ENCODE measurements at places on chromosomes 16 and 17.

DNA sequence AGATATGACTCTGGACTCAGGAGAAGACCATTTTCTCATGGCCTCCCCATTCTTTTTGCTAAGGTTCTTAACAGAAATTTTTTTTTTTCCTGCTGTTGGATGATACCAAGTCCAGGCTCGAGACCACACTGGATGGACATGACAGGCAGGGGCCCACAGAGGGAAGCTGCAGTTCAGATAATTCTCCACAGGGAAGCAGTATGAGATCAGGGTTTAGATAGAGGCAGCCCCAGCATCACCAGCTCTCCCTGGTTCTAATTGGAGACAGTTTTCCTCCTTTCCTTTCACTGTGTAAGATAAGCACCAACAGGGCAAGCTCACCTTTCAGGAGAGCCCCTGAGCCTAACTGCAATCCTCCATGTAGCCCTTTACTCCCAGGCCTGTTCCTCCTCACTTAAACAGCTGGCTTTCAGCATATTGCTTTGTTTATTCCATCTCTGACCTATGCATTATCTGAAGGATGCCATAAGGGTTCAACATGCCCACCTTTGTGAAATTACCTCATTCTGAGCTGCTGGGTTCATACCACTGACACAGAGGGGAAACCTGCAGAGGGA lies 108.1 kb downstream of the SNX11 start:
- no peak for DNase-seq

- DNase-seq, result no peak
Observed at GRCh38 chr17:55649957-55650597, 72.6 kb downstream of the TMEM100 start.

DNA sequence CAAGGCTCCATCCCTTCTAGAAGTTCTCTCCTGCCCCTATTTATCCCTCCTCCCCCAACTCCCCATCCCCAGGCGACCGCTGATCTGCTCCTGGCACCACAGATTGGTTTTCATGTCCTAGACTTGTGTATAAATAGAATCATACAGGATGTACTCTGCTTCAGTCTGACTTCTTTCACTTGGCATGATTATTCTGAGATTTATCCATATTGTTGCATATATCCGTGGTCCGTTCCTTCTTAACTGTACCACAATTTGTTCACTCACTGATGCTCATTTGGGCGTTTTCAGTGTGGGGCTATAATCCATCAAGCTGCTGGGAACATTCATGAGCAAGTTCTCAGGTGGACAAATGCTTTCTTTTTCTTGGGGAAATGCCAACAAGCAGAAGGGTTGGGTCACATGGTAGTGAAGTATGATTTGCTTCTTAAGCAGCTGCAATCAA lies 23.9 kb downstream of the PITPNM3 start:
- DNase-seq, result no peak

DNA sequence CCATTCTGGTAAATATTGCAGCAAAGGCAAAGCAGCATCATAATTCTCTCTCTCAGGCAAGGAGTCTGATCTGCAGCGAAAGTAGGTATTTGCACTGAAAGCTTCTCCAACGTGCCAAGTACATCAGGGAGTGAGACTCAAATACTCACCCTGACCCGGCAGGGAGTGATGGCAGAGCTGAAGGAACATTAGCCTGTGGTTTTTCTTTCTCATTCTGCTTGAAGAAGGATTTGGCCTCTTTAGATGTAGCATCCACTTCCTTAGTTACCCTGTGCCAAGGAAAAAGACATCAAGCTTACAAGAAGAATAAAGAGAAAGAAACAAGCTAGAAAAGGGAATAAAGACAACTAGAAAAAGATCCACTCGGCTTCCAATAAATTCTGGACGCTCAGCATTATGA lies 38.4 kb downstream of the CFDP1 start:
- DNase-seq, result no peak

DNA sequence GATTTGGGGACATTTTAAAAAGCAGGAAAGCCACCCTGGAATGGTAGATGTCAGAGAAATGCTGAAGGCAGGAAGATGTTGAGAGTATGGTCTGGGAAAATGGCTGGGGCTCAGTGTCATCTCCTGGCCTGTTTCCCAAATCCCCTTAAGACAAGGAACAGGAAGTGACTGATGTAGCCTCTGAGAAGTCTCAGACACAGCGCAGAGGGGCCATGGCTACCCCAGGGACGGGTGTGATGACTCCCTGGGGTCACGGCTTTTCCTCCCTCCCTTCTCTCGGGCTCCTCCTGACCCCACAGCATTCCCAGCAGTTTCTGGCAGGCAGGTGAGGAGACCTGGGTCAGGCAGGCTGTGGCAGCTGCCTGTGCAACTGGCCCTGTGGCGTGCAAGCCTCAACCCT lies 45.4 kb downstream of the RAP1GAP2 start:
- DNase-seq, result no peak

- DNase-seq, result no peak
Observed at GRCh38 chr16:74563828-74564263, 43.1 kb downstream of the GLG1 start.

GRCh38 chr17:15261258-15261801 lies 3.8 kb downstream of the PMP22 start:
- no peak for DNase-seq

GRCh38 chr16:58456193-58456592 lies 43.8 kb upstream of the NDRG4 start:
- no peak for DNase-seq

- DNase-seq, result no peak
Observed at GRCh38 chr17:41811549-41812380, at the start of gene P3H4. P3H4 (minus strand) TSS chr17:41811949; CDS start chr17:41811915, 34 bp downstream.

- DNase-seq, result no peak
Observed at GRCh38 chr17:47423406-47424295, 99.9 kb downstream of the EFCAB13 start.

DNA sequence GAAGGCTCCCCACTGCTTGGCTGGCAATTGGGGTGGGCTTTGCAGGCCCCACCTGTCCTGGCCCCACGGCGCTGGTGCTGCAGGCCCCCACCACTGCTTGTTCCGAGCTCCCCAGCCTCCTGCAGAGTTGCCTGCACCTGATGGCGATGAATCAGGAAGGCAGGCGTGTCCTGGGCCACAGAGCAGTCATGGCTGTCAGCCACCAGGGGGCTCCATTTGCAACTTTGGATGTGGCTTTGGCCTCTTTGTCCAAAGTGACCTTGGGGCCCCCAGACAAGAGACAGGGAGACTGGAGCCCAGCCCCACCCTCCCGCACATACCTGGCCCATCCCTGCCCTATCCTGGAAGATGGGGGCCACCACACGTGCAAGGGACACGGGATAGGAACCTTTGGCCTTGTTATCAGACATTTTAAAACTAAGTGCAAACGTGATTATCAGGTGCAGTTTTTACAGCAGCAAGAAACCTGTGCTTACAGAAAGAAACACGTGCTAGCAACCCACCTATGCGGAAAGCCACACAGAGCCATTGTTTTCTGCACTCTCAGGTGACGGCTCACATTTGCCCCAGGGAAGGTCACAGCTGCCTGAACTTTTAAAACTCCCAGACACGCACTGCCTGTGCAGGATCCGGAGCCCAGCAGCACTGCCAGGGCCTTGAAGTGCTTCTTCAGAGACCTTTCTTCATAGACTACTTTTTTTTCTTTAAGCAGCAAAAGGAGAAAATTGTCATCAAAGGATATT lies at the start of gene DNASE1:
Gene DNASE1 (plus strand): TSS at position 443 of the 743 bp plus-strand sequence. CDS start 683 bp downstream, outside the sequence.
- no peak for DNase-seq

GRCh38 chr17:81713556-81714411 lies 1.7 kb downstream of the SLC25A10 start:
- DNase-seq, result no peak

DNA sequence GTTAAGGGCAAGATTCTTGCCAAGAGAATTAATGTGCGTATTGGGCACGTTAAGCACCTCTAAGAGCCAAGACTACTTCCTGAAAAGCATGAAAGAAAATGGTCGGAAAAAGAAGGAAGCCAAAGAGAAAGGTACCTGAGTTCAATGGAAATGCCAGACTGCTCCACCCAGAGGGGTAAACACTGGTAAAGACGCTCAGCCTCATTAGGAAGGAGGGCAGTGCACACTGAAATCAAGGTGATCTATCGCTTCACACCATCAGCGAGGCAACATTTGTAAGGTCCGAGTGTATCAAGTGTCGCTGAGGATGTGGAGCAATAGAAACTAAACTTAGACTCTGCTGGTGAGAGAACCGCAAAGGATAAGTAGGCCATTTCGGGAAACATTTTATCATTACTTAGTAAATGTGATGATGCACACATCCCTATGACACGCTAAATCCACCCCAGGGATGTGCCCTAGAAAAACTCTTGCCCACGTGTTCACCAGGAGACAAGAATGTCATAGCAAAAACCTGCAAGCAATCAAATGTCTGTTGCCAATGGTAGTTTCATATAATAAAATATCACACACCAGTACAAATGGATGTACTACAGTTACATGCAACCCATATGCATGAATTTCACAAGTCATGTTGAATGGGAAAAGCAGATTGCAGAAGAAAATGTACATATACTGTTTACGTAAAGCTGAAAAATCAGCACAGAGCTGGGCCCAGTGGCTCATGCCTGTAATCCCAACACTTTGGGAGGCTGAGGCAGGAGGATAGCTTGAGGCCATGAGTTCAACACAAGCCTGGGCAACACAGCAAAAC lies 23.6 kb downstream of the CNTROB start:
- no peak for DNase-seq

DNA sequence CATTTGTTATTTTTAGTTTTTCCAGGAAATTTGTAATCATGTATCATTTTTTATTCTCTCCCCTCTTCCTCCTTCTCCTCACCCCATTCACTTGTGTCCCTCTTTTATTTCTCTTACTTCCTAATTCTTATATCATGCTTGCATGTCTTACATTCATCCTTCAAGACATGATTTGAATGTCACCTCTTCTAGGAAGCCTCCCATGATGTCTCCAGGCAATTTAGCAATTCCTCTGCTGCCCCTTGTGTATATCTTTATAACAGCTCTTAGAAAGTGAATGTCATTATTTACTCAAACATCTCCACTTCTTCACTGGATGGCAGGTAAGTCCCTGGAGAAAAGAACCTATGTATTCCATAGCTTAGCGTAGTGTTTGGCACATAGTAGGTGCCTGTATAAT lies 7.8 kb downstream of the HNF1B start:
- no peak for DNase-seq

DNA sequence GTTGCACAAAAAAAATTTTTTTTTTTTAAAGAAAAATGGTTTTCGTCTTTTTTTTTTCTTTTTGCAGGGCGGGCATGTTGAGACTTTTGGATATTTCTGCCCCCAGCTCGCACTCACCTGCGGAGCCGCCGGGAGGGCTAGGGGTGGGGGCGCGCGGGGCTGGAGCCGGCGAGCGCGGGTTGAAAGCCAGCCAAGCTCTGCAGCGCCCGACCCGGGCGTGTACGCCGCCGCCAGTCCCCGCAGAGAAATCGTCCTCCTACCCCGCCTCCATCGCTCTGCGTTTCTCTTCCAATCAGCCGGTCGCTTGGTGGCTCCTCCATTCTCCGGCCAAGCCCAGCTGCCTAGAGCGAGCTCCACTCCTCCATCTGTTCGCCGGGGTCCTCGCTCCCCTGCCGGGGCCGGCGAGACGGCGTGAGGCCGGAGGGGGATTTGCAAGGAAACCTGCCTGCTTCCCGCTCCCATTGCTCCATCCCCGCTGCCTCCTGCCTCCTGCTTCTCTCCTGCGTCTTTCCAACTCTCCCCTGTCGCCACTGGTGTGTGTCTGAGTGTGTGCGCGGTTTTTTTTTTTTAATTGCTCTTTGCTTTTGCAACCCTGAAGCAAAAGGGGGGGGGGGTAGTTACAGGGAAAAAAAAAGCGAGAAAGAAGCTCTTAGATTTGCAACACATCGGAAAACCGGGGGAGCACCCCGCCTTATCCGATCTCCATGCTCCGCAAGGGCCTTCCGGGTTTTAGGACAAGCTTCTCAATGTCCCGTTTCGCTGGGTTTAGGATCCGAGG lies 1.8 kb upstream of the UBTF start:
- no peak for DNase-seq

DNA sequence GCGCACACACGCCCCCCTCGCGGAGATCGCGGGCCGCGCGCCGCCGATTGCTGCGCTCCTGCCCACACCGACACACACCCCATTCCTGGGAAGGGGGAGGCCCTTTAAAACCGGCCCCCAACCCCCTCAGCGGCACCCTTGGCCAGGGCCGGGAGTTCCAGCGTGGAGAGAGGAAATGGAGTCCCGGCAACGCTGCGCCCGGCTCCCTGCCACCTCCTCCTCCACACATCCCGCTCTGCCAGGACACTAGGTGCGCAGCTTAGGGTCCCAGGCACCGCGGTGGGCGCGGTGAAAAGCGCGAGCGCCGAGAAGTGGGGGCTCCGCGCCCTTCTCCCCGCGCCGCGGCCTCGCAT lies 397 bp downstream of the CDC42EP4 start:
- DNase-seq, result no peak

DNA sequence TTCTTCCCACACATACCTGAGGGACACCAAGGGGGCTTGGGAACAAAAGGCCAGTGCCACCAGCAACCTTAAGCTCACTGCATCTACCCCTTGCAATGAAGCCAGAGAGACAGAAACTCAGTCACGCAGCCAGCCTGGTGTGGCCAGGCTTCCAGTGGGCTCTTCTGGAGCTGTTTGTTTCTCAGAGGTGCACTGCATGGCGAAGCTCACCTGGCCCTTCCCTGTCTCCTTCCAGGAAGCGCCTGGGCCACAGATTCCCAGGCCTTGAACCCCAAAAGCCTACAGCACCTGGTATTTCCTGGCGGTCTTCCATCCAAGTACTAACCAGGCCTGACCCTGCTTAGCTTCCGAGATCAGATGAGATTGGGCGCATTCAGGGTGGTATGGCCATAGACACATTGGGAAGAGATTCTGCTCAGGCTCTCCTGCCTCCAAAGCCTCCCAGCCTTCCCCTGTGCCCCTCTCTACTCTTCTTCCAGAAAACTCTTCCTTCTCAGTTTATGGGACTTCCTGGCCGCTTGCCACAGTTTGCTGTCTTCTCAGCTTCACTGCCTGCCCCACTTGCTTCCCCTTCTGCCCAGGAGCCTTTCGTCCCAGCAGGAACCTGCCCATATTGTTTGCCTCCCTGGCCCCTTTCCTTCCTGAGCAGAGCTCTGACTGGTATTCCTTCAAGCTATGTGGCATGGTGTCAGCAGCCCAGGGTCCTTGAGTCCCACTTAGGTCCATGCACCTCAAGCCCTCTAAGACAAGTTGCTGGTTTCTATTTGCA lies 1.6 kb downstream of the CISD3 start:
- DNase-seq, result no peak

- no peak for DNase-seq
Observed at GRCh38 chr17:30858556-30859250, 26.9 kb downstream of the ATAD5 start.

DNA sequence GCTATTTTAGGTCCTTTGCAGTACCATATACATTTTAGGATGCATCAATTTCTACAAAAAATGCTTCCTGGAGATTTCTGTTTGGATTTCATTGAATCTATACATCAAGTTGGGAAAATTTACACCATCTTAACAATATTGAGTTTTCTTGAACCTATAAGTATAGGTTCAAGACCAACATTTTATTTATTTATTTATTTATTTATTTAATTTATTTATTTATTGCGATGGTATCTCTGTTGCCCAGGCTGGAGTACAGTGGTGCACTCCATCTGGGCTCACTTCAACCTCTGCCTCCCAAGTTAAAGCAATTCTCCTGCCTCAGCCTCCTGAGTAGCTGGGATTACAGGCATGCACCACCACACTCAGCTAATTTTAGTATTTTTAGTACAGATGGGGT lies 125.0 kb upstream of the HS3ST2 start:
- DNase-seq, result no peak
